ENCODE measurements at places on chromosomes 4 and X. TPM values are rescaled to one million over a fixed set of nuclear protein-coding genes. Genes with fewer than 3 reads are reported as not detected.
A peak's percentile ranks its signal among the peaks of the same experiment; 100 is the strongest.

DNA sequence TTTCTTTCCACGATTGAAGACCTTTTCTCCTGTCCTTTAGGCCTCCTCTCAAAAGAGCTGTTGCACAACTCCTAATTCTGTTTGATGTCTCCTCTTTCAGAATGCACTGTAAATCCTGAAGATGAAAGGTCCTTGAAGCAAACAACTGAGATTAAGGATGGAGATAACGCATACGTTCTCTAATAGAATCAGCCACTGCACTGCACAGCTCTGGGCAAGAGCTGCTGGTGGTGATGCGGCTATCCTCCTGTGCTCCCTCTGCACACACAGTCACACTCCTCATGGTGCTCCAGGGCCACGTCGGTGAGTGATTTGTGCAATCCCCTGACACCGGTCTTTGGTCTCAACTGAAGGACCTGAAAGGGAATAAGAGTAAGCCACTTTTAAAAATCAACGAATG lies 208.7 kb downstream of the PDGFC start:
- H3K36me3 ChIP-seq: no peaks in the 10 kb centered on the region
- H3K4me3 ChIP-seq: no peak overlapping the region
- H3K4me1 ChIP-seq: no peaks in the 10 kb centered on the region

DNA sequence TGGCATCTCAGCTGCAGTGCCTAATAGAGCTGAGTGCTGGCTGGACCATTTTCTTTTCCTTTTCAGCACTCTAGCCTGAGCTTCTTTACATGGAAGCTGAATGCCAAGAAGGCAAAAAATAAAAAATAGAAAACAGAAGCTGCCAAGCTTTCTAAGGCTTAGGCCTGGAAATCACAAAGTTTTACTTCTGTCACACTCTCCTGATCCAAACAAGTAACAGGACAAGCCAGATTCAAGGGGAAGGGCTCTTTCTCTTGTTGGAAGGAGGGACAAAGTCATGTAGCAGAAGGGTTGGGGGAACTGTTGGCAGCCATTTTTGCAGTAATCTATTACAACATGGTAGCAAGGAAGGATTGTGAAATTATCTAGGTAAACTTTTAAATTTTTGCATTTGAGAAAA lies 131.8 kb downstream of the MSL3 start:
- no peaks in the 10 kb centered on the region for H3K36me3 ChIP-seq
- H3K4me3 ChIP-seq: no peak overlapping the region
- H3K27ac ChIP-seq: no peak overlapping the region
- no peaks in the 10 kb centered on the region for H3K4me1 ChIP-seq
- no peaks in the 10 kb centered on the region for H3K27me3 ChIP-seq

GRCh38 chr4:184472614-184473498 lies 1.5 kb downstream of the IRF2 start:
- H3K4me1 ChIP-seq: peaks cover 59% of the 10 kb centered on the region
- peaks cover 36% of the 10 kb centered on the region for H3K36me3 ChIP-seq
- DNase-seq: peak; percentile 58

- H3K4me3 ChIP-seq: no peak overlapping the region
- no peaks in the 10 kb centered on the region for H3K27me3 ChIP-seq
- DNase-seq: no peak
- no peaks in the 10 kb centered on the region for H3K36me3 ChIP-seq
- no peak overlapping the region for H3K27ac ChIP-seq
Observed at GRCh38 chr4:52984462-52984881, 122.4 kb downstream of the RASL11B start.

DNA sequence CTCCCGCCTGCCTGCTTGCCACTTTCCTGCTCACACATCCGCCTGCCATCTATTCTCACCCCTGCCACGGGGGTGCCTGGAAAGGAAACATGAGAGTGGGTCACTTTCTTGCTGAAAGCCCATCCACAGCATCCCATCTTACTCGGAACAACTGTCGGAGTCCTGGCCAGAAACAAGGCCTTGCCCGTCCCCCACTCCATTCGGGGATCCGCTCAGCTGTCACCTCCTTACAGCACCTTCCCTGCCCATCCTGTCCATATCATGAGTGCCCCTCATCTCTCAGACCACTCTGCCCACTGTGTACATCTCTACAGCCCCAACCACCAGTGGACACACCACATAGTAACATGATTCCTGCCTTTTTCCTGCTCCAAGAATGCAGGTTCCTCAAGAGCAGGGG lies 6.4 kb downstream of the EVC2 start:
- H3K4me3 ChIP-seq: no peak overlapping the region
- H3K27ac ChIP-seq: no peak overlapping the region
- DNase-seq: no peak
- peaks cover 4% of the 10 kb centered on the region for H3K4me1 ChIP-seq

Gene PPEF1
- total RNA-seq: not detected

Gene NLRP2B
- not detected for total RNA-seq

Gene HPSE
- total RNA-seq: 23.1 TPM

Gene PPA2
- total RNA-seq: 67.2 TPM

Data from activated T-helper 1 cell treated with anti-CD3 and anti-CD28 coated beads, Interleukin-12 subunit alpha, Interleukin-12 subunit beta, Interleukin-2, Interleukin-4 antibody, amounts not matched to agents 30 ng/mL and 10 ng/mL and 1 ng/mL, durations not matched to agents 14 hours and 24 hours and 36 hours (primary cell).